ENCODE measurements at places on chromosomes 4 and X.

DNA sequence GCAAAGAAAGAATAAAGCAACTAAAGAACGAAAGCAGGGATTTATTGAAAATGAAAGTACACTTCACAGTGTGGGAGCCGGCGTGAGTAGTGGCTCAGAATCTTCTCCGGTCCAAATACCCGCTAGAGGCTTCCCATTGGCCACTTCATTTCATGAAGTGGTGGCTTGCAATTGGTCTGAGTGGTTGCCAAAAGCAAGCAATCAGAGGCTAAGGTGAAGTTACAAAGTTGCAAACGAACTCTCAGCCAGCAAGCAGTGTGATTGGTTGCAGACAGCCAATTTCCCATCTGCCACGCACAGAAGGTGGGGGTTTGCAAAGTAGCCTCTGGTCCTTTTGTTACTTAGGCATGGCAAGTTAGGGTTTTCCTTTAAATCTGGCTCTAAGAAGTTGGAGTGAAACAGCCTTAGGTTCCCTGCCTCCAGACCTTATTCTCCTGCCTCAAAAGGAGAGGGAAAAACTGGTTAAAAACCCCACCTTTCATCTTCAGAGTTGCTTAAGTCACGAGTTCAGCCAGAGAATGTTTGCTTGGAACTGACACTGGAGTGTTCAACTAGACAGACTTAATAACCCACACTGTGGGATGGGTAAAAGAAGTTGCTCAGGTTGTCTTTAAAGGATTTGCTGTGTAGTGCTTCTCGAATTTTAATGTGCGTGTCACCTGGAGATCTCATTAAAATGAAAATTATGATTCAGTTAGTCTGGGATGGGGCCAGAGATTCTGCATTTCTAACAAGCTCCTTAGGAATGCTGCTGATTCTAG, 6.9 kb upstream of the CLOCK start:
- peak; percentile 43 for ATAC-seq

GRCh38 chrX:42751573-42751972, 26.4 kb downstream of the PPP1R2C start:
- ATAC-seq: no peak

- ATAC-seq: peak; percentile 90
Measured at GRCh38 chr4:123528501-123529277, 132.1 kb downstream of the SPRY1 start.

DNA sequence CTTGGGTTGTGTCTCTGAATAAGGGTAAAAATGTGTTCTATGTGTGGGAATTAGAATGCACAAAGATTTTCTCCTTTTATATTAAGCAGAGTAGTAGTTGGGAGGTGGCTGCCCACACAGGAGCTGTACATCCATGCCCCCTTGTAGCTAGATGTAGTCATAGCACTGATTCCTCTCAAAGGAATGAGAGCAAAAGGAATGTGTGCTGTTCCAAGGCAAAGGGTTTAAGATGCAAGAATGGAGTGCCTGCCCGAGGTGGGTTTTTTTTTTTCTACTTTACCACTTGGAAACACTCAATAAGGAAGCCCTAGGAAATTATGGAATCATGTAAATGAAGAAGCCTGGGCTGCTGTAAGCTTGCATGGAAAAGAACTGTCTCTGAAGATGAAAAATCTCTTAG, 2183.2 kb upstream of the AGA start:
- no peak for ATAC-seq

GRCh38 chr4:81921751-81922159, 450.0 kb upstream of the RASGEF1B start:
- ATAC-seq: no peak

DNA sequence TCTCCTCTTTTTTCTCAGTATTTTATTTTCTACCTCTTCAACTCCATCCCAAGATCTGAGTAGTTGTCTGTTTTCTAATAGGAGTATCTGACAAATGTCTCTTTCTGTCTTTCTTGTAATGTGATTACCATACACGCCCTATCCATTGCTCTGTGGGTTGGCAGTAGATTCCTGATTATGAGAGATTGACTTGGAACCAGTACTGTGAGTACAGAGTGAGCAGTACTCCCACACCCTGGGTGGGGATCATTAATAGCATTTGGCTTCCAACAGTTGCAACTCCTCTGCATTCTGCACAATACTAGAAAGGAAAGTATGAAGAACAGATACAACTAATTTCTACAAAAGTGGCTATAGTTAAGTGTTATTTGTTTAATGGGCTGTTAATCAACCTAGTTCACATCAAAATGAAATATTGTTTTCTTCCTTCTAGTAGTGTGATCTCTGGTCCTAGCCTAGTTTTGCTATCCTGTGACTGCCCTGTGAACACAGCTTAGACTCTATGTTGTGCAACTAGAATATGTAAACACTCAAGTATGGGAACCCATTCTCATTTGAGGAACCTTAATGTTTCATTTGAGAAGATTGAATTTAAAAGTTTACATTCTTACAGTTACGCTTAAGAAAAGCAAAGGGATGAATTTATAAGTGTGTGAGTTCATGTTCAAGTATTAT, 112.9 kb downstream of the PTPN13 start:
- peak; percentile 98 for ATAC-seq

DNA sequence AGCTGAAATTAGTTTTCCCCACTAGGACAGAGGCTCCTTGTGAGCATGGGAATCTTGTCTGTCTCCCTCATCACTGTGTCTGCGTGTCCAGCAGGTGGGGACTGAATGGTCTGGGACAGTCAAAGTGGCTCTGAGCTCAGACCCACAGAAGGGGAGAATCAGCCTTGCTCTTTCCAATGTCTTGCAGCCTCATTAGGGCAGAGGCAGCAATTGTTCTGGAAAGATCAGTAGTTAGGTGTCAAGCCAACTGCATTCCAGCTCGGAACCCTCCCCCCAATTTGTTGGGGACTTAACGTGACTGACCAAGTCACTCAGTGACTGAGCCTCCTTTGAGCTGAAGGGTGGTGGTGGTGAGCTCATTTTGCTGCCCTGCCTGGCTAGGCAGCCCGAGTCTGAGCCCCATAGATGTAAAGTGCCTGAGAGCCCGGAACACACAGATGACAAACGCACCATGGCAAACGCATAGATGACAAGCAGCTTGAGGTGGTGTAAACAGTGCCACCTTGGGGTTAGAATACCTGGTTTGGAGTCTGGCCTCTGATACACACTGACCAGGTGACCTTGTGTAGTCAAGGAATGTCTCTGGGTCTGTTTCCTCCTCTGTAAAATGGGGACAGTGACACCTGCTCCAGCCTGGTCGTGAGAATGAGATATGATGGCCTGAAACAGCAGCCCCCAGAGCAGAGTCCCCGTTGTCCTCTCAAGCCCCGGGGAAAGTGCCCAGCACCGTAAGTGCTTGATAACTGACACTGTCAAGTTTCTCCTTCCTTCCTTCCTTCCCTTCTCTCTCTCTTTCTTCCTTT, 2.7 kb upstream of the SORCS2 start:
- no peak for ATAC-seq

DNA sequence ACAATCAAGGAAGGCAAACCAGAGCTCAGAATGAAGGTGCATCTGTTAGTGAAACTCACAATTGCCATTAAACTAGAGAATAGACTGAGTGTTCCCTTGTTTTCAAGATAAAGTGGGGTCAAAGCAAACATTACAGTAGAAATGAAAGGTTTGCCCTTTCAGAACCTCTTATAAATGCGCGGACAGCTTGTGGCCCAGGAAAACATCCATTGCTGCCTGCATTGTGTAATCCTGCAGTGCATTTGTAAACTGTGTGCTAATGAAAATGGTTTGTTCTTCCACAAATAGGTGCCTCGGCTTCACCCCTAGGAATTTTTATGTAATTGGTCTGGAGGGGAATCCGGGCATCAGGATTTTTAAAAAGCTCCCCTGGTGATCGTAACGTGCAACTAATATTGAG, 62.8 kb downstream of the SNX25 start:
- ATAC-seq: no peak

DNA sequence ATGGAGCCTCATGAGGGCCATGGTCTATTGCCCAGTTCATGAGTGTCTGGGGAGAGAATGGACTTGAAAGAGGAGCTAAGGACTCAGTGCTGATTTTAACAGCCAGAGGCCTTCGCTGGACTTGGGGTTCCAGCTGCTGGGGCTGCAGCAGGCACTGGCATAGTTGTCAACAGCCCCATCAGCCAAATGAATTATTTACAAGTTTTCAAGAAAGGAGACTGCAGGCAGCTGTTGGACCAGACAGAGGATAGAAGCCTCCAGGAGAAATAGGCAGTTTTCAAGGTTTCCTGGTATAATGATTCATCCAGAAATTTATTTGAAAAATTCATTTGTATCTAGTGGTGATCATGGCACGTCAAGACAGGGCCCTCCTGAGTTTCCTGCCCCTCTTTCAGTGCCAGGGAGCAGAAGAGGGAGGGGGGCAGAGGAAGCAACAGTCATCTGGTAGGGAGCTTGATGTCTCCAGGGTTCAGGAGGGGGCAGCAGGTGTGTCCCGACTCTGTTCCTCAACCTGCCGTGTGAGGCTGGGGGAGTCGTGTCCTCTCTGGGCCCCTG, 63.1 kb upstream of the GPR78 start:
- no peak for ATAC-seq

DNA sequence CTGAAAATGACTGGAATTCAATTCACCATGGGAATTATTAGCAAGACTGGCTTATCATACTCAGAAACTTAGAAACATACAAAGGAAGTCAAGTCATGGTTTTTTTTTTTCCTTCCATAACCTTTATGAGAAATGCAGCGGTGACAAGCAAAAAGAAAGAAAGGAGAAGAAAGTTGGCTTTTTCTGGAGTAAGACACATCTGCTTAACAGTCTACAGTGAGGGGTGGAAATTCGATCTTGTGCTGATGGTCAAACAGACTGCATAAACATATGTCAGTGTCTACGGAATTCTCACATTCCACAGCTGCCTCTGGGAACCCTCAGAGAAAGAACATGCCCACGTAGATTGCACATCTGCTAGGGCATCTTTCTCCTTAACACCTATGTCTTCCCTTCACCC, 54.6 kb downstream of the PROM1 start:
- ATAC-seq: no peak

- ATAC-seq: no peak
Measured at GRCh38 chrX:31652650-31653049, 580.8 kb upstream of the FTHL17 start.

DNA sequence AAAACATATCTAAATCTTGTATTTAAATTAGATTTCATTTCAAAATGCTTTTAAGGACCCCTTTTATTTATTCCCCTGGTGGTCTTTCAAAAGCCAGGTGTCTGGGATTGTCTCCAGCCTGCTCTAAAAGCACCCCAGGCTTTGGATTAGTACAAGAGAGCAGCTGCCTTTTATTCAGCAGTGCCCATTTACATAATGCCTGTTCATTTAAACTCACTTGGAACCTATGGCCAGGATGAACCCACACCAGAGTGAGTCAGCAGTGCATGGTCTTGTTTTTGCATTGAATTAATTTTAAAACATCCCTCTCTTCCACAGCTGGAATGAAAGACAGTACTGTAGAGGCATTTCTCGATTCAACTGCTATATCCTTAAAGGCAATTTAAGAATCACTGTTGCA, 64.1 kb upstream of the TENM3 start:
- no peak for ATAC-seq

DNA sequence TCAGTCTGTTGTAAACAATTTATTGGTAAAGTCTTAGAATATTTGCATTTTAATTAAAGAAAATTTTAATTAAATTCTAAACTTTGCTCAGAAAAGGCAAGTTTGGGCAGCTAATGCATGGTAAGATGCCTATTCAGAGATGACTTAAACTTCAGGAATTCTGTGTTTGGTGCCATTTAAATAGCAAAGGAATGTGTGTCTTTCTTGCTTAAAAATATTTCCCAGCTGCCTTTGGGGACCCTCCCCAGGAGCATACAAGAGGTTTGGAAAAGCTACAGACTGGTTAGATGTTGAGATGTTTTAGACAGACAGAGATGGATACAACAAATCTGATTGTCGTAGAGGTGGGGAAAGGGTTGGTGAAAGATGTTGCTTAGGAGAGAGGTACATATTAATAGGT, 36.5 kb downstream of the AFF2 start:
- ATAC-seq: no peak

DNA sequence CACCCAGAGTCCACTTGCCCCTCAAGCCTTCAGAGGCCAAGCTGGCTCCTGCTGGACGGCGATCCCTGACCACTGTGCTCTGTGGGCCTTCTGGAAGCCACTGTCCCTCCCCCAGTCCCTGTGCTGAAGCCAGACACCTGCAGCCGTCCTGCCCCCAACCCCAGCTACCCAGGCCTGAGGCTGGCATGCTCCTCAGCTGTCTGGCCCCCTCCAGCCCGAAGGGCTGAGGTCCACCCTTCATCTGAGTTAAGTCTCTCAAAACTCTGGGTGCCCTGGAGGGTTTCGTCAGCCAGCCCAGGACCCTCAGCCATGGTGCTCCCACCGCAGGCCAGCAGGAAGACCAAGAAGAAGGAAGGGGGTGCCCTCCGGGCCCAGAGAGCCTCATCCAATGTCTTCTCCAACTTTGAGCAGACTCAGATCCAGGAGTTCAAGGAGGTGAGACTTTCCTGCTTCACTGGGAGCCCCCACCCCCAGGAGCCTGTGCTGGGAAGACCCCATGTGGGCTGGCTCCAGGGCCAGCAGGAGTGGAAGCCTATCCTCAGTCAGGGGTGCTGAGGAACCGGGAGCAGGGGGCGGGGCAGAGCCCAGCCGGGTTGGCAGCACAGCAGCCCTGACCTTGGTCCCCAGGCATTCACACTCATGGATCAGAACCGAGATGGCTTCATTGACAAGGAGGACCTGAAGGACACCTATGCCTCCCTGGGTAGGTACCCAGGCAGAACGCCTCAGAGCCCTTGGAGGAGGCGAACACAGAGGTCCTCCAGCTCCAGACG, 4.2 kb downstream of the MYL5 start:
- no peak for ATAC-seq

DNA sequence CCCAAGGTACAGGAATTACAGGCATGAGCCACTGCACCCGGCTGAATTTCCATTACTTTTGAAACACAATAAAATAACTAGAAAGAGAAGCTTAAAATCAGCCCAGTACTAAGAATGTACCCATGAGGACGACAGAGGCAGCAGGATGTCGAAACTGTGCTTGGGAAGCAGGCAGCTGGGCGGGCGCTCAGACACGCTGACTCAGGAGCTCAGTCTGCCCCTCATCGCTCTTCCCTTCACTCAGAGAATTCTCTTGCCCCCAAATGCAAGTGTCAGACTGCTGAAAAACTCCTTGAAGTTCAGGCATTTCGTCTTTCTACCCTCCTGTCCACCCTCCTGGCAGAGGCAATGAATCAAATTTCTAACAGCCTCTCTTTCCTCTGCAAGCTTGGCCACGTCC, 41.0 kb upstream of the CDKN2AIP start:
- ATAC-seq: no peak

DNA sequence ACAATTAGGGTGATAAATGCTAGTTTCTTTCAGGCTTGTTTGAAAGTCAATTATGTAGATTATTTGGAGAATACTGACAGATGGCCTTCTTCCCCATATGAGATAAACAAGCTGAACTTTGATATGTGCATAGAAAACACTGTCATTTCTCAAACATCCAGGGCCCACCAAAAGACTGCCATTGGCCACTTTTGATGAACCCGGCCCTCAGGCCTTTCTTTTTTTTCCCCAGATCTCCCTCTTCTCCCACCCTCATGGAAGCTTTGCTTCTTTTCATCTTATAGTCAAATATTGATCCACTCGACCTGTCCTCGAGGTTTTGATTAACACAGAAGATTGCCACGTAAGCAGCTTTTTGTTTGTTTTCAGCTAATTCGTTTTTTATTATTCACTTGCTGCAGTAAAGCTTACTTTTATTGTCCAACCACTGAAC, 377.4 kb downstream of the SMARCA1 start:
- ATAC-seq: no peak

- no peak for ATAC-seq
Measured at GRCh38 chrX:16140983-16141382, 17.6 kb downstream of the GRPR start.

GRCh38 chr4:31791666-31792065, 1071.5 kb downstream of the PCDH7 start:
- no peak for ATAC-seq

Measured in esophagus mucosa (tissue), 1 donor.